NCI-H2227 treated with DMSO at 0.1 percent for 48 hours (cell line): ENCODE measurements at places on chromosomes 4 and X.
A peak's percentile ranks its signal among the peaks of the same experiment; 100 is the strongest.

- no peak for DNase-seq
Observed at GRCh38 chrX:131779741-131780140, 235.9 kb downstream of the OR13H1 start.

DNA sequence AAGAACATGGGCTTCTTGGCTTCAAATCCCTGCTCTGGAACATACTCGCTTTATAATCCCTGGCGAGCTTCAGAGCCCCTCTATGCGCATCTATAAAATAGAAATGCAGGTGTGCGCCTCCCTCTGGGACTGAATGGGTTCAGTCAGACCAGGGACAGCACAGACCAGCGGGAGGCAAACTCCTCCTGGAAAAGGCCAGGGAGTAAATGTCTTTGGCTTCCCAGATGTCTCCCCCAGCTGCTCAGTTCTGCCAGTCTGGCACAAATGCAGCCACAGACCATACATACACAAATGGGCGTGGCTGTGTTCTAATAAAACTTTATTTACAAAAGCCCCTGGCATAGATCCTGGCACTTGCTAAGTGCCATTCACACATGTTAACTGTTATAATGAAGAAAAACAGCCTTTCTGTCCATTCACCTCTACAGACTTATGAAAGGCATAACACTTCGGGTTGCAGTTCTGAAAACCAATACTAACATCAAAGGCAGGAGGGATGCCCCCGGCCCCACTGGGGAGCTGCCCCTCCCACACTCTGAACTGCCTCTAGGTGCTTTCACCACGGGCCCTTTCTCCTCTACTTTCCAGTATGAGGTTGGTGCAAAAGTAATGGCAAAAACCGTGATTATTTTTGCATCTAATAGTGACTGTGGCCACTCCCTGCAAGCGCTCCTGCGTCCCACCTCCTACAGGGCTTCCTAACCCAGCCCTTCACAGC is 4.6 kb downstream of the JAKMIP1 start:
- no peak for DNase-seq

DNA sequence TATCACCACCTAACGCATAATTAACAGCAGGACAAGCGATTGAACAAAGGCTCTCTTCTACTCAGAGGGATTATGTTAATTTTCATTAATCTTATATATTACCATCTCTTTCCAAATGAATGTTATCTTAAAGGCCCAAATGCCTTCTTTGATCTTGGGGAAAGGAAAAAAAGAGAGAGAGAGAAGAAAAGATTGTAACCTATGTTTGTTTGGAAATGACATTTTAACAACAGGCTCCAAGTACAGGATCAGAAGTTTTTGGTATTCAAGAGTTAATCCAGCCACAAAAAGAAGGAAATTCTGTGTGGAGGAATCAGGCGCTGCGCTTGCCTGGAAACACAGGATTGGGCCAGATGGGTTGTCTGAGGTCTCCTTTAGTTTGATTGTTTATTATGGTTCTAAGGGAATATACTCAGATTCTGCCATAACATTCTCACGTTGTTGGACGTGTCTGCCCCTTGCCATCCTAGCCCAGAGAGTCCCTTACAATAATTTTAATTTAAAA is 100.7 kb upstream of the STX18 start:
- DNase-seq, result no peak

DNA sequence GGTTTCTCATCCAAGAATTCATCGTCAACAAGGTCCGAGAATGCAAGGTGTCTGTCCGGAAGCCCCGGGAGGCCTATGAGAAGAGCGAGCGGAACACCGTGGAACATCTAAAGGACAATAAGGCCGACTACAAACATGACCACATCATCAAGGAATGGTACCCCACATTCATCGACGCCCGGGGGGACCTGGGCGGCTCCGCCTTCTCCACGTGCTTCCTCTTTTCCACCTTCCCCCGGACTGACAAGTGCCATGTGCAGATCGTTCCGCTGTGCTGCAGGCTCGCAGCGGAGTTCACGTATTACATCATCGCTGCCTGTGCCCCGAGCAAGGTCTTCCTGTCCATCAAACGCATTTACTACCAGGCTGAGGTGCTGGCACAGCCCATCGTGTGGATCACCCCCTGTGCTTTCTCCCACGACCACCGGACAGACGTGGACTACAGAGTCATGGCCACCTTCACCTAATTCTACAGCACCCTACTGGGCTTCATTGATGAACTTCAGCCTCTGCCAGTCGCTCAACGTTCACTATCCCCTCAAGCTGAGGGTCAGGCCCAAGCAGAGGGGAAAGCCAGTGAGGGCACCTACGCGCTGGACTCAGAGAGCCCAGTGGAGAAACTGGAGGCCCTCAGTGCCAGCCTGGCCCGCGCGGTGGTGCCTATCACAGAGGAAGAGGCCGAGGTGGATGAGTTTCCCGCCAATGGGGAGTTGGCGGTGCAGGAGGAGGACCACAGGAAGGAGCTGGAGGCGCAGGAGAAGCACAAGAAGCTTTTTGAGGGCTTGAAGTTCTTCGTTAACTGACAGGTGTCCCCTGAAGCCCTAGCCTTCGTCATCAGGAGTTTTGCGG is 125.9 kb upstream of the PABPC4L start:
- peak; percentile 59 for DNase-seq

DNA sequence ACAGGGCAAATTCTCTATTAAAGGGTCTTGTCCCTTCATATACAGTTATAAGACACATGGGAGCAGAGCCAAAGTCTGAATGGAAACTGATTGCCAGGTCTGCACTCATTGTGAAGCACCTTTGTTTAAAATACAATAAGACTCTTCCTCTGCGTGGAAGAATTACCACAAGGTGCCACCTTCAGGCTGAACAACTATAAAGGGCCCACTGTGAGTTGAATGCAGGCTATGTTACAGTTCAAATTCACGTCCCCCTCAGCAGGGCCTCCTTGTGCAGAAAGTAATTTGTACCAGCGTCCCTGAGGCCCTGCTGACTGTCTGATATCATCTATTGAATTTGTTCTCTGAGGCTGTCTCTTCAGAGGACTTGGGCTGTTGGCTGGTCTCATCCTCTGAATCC is 225.8 kb upstream of the TEX13C start:
- DNase-seq, result peak; percentile 80

- DNase-seq, result no peak
Observed at GRCh38 chrX:136204571-136204970, 46.6 kb downstream of the MAP7D3 start.

DNA sequence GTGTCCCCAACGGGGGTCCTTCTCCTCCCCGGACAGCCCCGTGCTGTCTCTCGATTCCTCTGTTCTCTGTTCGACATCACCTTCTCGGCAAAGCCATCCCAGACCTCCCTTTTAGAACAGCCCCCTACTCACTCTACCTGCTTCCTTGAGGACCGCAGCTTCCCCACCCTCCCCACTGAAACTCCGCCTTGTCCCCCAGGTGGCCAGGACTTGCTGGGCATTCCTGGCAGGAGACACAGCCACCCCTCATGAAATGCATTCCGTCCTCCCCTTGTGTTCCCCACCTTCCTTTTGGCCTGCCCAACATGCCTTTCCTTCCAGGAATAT is 34.8 kb upstream of the GPR78 start:
- no peak for DNase-seq
